ENCODE measurements at places on chromosomes 1 and 21. TPM values are rescaled to one million over a fixed set of nuclear protein-coding genes. Genes with fewer than 3 reads are reported as not detected.

Gene KIFAP3
- total RNA-seq, result 6.9 TPM

Gene RGS7
- 0.29 TPM for total RNA-seq

DNA sequence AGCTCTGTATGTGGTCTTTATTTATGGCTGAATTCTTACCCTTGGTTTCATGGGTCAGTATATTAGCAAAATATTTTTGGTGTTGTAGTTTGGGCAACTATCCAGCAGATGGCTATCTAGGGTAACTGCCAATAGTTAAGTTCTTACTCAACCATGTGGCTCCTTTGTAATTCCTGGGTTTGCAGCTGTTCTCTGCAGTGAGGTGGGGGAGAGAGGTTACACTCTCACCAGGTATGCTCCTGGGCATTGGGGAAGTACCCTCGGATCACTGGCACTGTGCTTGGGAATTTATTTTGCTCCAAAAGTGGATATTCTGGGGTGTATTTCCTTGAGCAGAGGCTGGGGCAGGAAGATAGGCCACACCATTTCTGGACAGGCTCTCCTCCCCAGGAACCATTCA is 436.7 kb upstream of the TMPRSS15 start:
- no peaks in the 10 kb centered on the region for H3K27me3 ChIP-seq
- no peak overlapping the region for H3K4me3 ChIP-seq
- no peaks in the 10 kb centered on the region for H3K4me1 ChIP-seq
- H3K27ac ChIP-seq, result no peak overlapping the region
- no peaks in the 10 kb centered on the region for H3K36me3 ChIP-seq

Gene FMO4
- 0.98 TPM for total RNA-seq

- no peak overlapping the region for H3K4me3 ChIP-seq
- no peaks in the 10 kb centered on the region for H3K36me3 ChIP-seq
- H3K27ac ChIP-seq, result no peak overlapping the region
Measured at GRCh38 chr1:6265151-6265550, 4.3 kb upstream of the GPR153 start.

GRCh38 chr1:218517459-218517858 is 172.3 kb downstream of the TGFB2 start:
- no peaks in the 10 kb centered on the region for H3K36me3 ChIP-seq
- peaks cover 6% of the 10 kb centered on the region for H3K4me1 ChIP-seq
- no peak overlapping the region for H3K27ac ChIP-seq
- H3K27me3 ChIP-seq, result no peaks in the 10 kb centered on the region

Gene CRYBG2
- 16.1 TPM for total RNA-seq

- no peak overlapping the region for H3K27ac ChIP-seq
- H3K27me3 ChIP-seq, result no peaks in the 10 kb centered on the region
Measured at GRCh38 chr1:191255354-191256054, 777.8 kb upstream of the BRINP3 start.

DNA sequence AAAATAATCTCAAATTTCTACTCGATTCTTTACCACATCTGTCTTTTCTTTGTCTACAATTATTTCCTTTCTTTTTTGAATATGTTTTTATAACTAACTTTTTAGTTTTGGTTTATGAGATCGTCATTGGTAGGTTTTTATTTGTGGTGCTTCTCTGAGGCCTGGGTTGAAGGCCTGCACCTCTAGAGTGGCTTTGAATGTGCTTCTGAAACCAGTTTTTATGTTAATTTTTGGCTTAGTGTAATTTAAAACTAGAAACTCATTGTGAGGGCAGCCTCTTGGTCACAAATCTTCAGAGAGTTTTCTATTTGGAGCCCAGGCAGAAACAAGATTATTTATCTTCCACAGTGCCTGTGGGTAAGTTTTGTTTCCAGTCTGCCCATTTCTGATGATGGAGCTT is 187.0 kb downstream of the GPATCH2 start:
- H3K4me3 ChIP-seq, result no peak overlapping the region
- no peaks in the 10 kb centered on the region for H3K4me1 ChIP-seq
- H3K36me3 ChIP-seq, result no peaks in the 10 kb centered on the region
- DNase-seq, result no peak

DNA sequence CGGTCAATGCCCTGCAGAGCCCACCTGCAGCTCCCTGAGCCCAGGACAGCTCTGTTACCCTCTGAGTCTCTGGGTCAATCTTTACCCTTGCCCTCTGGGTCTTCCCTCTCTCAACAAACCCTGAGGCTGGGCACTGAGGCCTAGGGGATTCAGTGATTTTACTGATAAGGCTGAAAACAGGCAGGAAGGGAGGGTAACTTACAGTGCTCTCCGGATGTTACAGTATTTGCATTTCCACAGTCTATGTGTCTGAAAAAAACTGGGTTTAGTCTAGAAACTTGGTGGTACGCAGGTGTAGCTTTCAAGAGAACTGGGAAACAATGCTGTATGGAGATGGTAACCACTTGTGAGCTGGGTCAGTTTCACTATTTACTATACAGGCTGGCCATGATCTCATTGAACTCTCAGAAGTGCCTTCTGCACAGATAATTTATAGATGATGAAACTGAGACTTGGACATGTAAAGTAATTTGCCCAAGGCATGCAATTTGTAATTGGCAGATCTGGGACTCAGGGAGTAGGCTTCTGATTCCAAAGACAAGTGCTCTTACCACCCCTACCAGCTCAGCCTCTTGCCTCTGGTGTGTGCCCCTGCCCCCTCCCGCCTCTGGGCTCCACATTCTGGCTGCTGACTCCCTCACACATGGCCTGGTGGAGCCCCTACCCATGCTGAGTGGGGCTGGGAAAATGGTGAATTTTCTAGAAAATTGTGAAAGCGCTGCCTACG is 48.8 kb downstream of the TENT5C start:
- H3K36me3 ChIP-seq, result no peaks in the 10 kb centered on the region
- peak overlapping the region; percentile 86 for H3K27ac ChIP-seq
- peak; percentile 37 for DNase-seq
- peaks cover 35% of the 10 kb centered on the region for H3K4me1 ChIP-seq

DNA sequence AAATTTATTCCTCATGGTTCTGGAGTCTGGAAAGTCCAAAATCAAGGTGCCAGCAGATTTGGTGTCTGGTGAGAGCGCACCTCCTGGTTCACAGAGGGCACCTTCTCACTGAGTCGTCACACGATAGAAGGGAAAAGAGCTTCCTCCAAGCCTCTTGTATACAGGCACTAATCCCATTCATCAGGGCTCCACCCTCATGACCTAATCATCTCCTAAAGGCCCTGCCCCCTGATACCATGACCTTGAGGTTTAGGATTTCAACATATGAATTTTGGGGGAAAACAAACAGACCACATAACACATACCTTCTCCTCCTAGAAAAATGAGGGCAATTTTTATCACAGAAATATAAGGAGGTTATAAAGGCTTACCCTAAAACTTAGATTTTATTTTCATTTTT is 88.0 kb upstream of the NFIA start:
- no peaks in the 10 kb centered on the region for H3K36me3 ChIP-seq
- no peak for DNase-seq
- H3K4me1 ChIP-seq, result peaks cover 18% of the 10 kb centered on the region
- H3K27ac ChIP-seq, result no peak overlapping the region
- H3K4me3 ChIP-seq, result no peak overlapping the region

Gene PCSK9
- total RNA-seq, result 6.0 TPM

DNA sequence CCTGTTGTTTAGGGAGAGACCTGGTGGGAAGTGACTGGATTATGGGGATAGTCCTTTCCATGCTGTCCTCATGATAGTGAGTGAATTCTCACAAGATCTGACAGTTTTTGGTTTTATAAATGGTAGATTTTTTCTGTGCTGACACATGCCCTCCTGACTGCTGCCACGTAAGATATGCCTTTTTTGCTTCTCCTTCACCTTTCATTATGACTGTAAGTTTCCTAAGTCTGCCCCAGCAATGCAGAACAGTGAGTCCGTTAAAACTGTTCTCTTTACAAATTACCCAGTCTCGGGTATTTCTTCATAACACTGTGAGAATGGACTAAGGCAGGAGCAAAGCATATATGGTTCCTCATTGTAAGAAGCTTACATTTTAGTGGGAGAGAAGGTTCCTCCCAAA is 1727.2 kb downstream of the NCAM2 start:
- H3K36me3 ChIP-seq, result peaks cover 2% of the 10 kb centered on the region
- no peaks in the 10 kb centered on the region for H3K27me3 ChIP-seq
- no peaks in the 10 kb centered on the region for H3K4me1 ChIP-seq
- no peak for DNase-seq
- no peak overlapping the region for H3K4me3 ChIP-seq

DNA sequence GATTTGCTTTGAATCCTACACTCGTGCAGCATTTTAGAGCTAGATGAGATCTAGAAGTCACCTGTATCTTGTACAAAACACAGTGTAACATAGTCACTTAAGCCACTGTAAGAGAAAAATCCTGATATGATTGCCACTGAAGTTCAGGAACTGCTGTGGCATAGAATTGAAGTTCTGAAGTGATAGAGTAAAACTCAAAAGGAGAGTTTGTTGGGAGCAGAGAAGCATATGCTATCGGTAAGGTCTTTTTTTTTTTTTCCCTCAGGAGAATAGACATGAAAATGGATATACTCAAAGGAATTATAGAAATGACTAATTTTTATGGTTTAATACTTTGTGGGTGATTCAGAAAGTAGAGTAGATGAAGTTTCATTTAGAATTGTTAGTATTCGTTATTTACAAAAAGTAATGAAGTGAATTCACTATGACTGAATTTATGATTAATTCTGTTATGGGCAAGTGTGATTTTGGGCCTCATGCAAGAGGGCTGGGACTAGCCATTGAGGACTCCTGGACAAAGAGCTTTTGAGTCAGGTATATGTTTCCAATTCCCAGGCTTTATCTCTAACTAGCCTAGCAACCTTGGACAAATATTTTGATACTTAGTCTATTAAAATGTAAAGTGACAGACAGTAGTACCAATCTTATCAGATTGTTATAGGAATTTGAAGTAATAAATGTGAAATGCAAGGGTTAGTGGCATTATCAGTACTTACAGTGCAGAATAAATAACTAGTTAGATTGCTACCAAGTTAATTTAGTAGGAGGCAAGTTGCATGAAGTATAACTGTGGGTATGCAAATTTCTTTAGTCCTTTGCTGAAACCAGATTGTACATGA is 3.1 kb downstream of the KCTD3 start:
- H3K4me1 ChIP-seq, result peaks cover 48% of the 10 kb centered on the region
- DNase-seq, result peak; percentile 91
- peak overlapping the region; percentile 88 for H3K27ac ChIP-seq

Gene MTF1
- total RNA-seq, result 5.4 TPM

- peaks cover 9% of the 10 kb centered on the region for H3K4me1 ChIP-seq
- no peak for DNase-seq
- H3K36me3 ChIP-seq, result no peaks in the 10 kb centered on the region
Measured at GRCh38 chr1:244076740-244077139, 25.7 kb downstream of the ZBTB18 start.

Gene ANXA9
- total RNA-seq, result 0.18 TPM

DNA sequence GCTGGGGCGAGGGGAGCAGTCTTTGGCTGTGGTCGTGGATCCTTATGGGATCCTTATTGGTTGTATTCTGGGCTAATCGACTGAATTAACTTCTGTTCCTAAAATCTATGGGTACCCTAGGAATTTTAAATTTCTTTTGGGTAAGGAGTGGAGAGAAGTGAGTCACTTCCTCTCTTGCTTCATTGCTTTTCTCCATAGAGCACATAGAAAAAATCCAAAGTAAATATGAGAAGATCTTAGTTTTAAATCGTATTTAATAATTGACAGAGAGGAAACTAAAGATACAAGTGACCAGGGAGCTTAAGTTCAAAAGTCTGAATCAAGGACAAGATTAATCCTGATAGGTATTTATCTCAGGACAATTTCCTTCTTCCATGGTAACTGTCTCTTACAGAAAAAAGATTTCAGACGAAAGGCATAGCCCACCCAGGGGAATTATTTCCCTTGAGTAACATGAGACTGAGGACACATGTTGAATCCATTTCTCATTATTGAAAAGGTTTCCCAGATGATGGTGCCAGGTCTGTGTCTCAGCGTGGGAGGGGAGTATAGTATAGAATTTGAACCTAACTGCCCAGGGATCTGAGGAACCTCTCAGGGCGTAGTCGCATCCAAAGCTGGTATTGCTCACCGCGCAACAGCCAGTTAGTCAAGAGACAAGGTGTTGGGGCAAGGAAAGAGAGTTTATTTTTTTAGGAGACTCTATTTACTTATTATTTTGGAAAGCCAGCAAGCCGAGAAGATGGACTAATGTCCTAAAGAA is 28.7 kb upstream of the FASLG start:
- no peaks in the 10 kb centered on the region for H3K27me3 ChIP-seq
- peak overlapping the region; percentile 21 for H3K27ac ChIP-seq
- no peak overlapping the region for H3K4me3 ChIP-seq

Gene CD34
- not detected for total RNA-seq

DNA sequence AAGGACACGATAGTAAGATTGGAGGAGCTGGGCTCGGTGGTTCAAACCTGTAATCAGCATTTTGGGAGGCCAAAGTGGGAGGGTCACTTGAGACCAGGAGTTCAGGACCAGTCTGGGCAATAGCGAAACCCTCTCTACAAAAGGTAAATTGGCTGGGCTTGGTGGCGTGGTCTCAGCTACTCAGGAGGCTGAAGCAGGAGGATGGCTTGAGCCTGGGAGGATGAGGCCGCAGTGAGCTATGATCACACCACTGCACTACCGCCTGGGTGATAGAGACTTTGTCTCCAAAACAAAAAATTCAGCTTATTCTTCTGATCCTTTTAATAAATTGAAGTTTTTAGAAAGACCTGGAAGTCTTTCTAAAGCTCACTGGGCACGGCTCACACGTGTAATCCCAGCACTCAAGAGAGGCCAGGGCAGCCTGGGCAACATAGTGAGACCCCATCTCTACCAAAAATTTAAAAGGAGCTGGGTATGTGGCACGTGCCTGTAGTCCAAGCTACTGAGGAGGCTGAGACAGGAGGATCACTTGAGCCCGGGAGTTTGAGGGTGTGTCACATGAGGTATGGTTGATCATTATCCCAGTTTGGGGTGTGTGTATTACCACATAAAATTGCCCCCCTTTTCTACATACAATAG is 15.3 kb downstream of the MASP2 start:
- DNase-seq, result no peak
- H3K27me3 ChIP-seq, result no peaks in the 10 kb centered on the region
- no peaks in the 10 kb centered on the region for H3K4me1 ChIP-seq

DNA sequence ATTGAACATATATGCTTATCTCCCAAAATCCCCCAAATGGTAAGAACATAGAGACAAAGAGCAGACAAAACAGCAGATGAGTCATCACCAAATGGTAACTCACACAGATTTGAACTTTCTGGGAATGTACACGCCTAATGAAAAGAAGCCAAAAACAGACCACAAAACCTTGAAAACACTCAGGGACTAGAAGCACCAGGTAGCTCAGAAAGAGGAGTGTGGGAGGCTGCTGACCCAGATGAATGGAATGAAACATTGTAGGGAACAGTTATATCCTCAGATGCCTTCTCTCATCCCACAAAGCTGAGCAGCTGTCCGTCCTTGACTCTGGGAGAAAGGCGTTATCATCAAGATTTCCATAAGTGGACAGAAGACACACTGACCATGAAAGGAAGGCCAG is 307.0 kb upstream of the USP25 start:
- H3K27me3 ChIP-seq, result no peaks in the 10 kb centered on the region
- peaks cover 19% of the 10 kb centered on the region for H3K4me1 ChIP-seq
- no peak overlapping the region for H3K4me3 ChIP-seq
- H3K27ac ChIP-seq, result peak overlapping the region; percentile 48
- peak; percentile 92 for DNase-seq

Gene KLF17
- 0.58 TPM for total RNA-seq

- no peak overlapping the region for H3K4me3 ChIP-seq
- no peak overlapping the region for H3K27ac ChIP-seq
- no peaks in the 10 kb centered on the region for H3K36me3 ChIP-seq
- 0 out of 2 replicates have a peak, but pooled peaks cover 3% of the 10 kb centered on the region for H3K4me1 ChIP-seq
- H3K27me3 ChIP-seq, result no peaks in the 10 kb centered on the region
Measured at GRCh38 chr1:244678697-244679096, 25.8 kb downstream of the DESI2 start.
